Activated CD8-positive, alpha-beta memory T cell treated with anti-CD3 and anti-CD28 coated beads for 48 hours (primary cell): ENCODE measurements at places on chromosomes 1 and 21.

- DNase-seq, result no peak
Measured at GRCh38 chr1:30761381-30762151, 4.0 kb upstream of the LAPTM5 start.

DNA sequence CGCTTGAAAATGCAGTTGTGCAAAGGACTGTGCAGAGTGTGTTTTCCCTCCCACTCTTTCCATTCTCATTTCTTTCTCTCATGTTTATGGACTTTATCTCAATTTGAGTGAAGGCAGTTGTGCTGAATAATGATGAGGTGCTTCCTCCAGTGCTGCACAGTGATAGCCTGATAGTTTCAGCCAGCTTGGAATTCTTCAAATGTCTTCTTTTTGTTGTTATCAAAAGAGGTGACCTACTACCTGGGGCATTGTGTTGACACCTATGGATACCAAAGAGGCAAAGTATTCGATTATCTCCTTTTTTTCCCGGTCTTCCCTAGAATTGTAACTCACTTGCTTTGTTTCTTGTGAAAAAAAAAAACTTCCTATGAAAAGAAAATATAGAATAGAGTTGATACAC, 132.6 kb upstream of the ESRRG start:
- DNase-seq, result no peak

GRCh38 chr1:182444497-182444896, 5.4 kb upstream of the RGSL1 start:
- DNase-seq, result no peak

GRCh38 chr1:231162297-231162969, 575 bp downstream of the TRIM67 start:
- DNase-seq, result no peak

DNA sequence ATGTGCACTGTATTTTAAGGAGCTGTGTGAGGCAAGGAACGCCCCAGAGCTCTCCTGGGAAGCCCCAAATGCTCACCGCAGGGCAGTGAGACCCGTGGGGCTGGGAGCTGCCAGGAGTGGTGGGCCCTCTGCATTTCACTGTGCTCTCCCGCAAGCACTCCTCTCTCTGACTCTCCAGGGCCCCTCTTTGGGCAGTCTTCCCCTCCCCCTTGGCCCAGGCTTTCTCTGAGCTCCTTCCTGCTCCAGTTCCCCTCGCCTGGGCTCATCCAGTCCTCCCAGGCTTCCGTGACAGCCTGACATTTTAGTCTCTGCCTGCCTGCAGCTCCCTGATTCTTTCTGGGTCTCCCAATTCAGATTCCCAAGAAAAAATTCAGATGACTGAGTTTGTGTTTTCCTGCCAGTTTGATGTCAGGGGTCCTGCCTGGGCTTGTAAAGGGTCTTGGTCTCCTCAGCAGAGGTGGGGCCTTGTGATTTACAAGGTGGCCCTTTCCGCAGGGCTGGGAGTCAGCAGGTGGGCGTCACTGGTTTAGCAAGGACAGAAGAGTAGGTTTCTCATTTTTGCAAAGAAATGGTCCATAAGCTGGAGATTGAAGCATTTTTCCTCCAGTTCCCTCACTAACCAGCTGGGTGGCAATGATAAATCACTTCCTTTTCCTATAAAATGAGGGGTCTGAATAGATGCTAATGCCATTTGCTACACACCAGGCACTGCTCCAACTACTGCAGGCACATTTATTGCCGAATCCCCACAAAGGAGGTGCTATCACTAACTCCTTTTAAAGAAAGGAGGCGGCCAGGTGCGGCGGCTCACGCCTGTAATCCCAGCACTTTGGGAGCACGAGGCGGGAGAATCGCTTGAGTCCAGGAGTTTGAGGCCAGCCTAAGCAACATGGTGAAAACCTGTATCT, 1.9 kb upstream of the CA6 start:
- no peak for DNase-seq

DNA sequence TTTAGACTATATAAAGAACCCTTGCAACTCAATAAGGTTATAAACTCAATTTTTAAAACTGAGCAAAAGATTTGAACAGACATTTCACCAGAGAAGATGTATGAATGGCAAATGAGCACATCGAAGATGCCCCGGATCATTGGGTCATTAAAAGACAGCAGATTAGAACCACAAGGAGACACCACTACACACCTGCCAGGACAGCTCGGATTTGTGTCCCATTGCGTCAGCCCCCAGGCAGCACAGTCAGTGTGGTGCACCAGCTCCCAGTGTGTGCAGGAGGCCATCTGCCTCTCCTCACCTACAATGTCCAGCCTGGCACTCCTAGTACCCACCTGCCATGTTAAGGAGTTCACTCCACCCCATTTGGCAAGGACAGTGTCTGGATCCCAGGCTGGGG, 61.1 kb upstream of the LRP8 start:
- DNase-seq, result no peak

DNA sequence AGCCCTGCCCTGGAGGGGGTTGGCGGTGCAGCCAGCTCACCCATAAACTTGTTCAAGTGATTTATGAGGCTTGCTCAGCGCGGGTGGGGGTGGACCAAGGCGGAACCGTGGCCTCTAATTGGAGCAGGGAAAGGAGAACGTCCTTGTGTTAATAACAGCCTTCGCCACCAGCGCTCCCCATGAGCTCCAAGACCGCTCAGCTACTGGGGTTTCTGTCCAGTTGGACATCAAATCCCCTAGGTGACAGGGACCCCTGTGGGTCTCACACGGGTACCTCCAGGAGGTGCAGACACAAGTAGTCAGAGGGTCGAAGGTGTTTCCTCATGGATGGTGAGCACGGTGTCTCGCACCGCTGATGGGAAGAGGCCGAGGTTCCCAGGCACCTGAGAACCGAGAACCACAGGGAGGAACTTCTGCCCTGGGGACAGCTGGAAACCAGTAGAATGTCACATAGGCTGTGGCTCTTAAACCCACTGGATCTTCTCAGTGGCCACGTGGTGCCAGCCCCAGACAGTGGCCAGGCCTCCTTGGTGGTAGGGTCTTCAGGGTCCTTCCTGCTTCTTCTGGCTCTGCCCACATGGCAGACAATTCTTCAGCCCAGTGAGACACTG, 3.7 kb upstream of the ACTRT2 start:
- DNase-seq, result no peak

GRCh38 chr1:29197590-29197924, 15.9 kb upstream of the SRSF4 start:
- no peak for DNase-seq

- DNase-seq, result no peak
Measured at GRCh38 chr1:153616917-153617311, 789 bp upstream of the S100A14 start.

DNA sequence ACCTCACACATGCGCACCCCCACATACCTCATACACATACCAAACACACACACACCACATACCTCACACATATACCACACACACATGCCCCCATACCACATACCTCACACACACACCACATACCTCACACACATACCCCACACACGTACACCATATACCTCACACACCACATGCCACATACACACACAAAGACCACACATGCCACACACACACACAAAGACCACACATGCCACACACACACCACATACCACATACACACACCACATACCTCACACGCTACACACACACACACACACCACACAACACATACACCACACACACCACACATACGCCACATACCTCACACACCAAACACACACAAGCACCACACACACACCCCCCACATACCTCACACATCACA, 30.0 kb downstream of the HIVEP3 start:
- DNase-seq, result no peak

- DNase-seq, result no peak
Measured at GRCh38 chr1:154717528-154717924, 109.5 kb upstream of the ADAR start.

GRCh38 chr1:38716229-38716628, 143.3 kb downstream of the RRAGC start:
- no peak for DNase-seq

DNA sequence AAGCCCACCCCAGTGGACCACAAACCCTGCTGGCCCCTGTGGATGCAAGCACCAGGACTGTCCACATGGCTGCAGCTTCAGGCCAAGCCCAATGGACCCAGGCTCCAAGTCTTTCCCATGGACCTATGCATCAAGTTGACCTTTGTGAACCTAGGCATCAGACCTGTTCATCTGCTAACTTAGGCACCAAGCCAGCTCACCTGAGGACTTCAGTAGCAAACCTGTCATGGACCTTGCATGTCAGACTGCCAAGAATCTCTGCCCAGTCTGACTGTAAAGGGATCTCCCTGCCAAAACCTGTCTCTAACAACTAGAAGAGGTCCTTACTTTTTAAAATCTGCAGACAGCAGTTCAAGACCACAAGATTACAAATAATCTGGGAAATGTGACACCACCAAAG, 37.8 kb downstream of the FMO3 start:
- no peak for DNase-seq

- DNase-seq, result no peak
Measured at GRCh38 chr1:2984399-2985061, 36.7 kb upstream of the ACTRT2 start.

- DNase-seq, result no peak
Measured at GRCh38 chr1:171563675-171564074, 58.4 kb upstream of the MYOCOS start.

- no peak for DNase-seq
Measured at GRCh38 chr1:57844382-57844980, 420.6 kb upstream of the DAB1 start.

DNA sequence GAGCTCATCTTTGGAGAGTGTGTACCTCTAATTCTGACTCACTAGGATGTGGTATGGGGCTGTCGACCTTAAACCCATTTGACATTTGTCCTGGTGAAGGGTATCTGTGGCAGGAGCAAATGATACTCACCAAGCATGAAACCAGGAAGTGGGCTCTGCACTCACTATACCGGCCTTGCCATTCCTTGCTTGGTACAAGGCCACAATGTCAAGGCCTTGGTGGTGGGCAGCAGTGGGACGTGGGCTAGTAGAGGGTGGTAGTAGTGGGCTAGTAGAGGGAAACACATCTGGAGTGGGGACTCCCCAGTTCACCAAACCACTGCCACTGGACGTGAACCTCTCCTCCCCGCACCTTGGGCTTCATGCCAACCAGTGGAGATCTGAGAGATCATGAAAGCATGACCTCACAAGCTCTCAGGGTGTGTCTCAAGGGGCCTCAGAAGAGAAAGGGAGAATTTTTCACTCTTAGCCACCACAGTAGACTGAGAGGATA, 11.5 kb downstream of the TNFSF4 start:
- DNase-seq, result peak; percentile 66

GRCh38 chr1:178051071-178051470, 42.8 kb upstream of the RASAL2 start:
- DNase-seq, result no peak

GRCh38 chr1:61081686-61082310, 563 bp upstream of the NFIA start:
- DNase-seq, result no peak

- DNase-seq, result no peak
Measured at GRCh38 chr1:36529769-36530260, 47.1 kb upstream of the CSF3R start.

DNA sequence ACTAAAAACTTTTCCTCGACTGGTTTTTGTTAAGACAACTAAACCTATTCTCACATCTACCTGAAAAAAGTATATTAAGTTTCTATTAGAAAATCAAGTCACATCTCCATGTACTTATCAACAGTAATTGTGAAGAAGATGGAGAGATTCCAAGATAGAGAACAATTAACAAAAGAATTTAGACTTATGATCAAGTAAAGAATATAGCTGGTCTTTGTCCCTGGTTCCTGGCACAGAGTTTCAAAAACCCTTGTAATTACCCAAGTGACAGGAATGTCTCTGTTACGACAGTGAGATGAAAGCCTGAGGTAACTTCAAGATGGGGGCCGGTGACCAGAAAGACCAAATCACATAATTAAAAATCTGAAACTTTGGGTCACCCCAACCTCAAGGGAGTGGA, 91.6 kb downstream of the ASH1L start:
- no peak for DNase-seq

DNA sequence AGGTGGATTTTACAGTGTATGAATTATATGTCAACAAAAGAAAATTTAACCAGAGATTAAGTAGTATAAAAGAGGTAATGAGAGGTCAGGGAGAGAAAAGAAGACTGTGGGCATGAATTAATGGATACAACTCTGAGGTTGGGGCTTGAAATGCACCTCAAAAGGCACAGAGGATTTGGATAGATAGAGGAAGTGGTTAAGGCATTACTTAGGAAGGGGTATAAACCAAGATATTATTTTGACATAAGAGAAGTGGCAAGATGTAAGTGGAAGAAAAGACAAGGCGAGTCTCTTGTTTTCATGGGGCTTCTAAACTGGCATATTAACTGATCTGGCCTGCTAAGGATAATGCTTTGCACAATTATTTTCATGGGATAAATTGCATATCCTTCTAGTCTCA, 34.1 kb downstream of the RAP1A start:
- no peak for DNase-seq

DNA sequence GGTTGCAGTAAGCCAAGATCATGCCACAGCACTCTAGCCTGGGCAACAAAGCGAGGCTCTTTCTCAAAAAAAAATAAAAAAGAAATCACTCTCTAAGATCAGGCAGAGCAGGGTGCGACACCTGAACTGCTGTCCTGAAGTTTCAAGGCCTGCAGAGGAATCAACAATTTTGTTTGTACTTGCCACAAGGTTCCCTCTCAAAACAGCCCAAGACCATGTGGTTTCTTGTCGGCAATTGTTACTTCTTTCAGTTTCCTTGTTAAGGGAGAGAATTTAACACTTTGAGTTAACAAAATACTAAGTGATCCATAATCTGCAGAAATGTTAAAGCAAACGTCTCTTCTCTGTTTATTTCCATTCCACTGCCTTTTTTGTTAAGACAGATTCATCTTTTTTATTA, 36.5 kb downstream of the MACO1 start:
- no peak for DNase-seq

GRCh38 chr1:14914351-14914988, 239.1 kb upstream of the TMEM51 start:
- no peak for DNase-seq

DNA sequence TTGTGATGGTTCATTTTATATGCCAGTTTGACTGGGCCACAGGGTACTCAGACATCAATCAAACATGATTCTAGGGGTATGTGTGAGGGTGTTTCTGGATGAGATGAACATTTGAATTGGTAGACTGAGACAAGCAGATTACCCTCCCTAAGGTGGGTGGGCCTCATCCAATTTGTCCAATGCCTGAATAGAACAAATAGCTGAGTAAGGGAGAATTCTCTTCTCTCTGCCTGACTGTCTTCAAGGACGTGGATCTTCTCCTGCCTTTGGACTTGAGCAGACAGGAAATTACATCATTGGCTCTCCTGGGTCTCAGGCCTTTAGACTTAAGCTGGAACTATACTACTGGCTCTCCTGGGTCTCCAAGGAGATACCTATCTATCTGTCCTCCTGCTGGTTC, 64.4 kb downstream of the SUSD4 start:
- DNase-seq, result no peak

DNA sequence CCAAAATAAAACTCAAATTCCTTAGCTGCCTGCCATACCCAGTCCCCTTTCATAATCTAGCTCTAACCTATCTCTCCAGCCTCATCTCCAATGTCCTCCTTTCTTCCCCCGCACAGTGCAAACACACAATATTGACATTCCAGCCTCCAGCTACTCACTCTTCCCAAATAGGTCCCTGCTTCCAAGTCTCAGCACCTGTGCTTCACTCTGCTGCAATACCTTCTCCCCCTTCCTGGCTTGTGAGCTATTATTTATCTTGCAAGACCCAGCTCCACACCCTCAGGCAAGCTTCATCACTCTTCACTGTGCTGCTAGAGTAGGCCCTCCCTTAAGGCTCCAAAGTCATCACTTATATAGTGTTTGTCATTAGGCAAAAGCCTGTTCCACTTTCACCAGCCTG, 9.7 kb downstream of the PLPP3 start:
- DNase-seq, result no peak
